Neural crest cell (in vitro differentiated cells): ENCODE measurements at places on chromosomes 3 and 15.
A peak's percentile ranks its signal among the peaks of the same experiment; 100 is the strongest.

GRCh38 chr3:134242649-134243617 lies 7.7 kb downstream of the RYK start:
- no peak overlapping the region for H3K4me3 ChIP-seq
- H3K4me1 ChIP-seq: peaks cover 43% of the 10 kb centered on the region
- peak overlapping the region; percentile 0 for H3K27ac ChIP-seq
- DNase-seq: no peak
- no peaks in the 10 kb centered on the region for H3K36me3 ChIP-seq
- no peaks in the 10 kb centered on the region for H3K27me3 ChIP-seq

DNA sequence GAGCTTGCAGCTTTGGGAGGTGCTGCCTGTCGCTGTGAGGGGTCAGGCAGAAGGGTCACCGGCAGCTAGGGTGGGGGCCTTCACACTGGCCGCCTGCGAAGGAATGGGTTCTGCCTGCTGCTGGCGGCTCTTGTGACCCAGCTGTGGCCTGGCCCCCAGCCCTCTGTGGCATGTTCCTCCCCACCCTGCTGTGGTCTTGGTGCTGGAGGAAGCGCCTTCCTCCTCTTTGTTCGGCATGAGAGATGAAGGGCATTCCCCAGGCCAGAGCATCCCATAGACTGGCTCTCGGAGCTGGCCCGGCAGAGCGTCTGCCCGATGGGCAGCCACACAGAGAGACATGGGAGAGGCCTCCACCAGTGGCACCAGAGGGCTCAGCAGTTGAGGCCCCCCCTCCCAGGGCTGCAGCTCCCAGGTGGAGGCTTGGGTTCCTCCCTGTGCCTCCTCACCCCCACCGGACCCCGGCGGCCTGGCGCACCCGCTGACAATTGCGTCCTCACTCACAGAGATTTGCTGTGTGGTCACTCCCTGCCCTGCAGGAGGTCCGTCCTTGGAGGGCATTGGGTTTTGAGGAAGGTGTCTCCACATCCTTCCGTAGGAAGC lies 162.2 kb downstream of the NSMCE3 start:
- no peaks in the 10 kb centered on the region for H3K4me1 ChIP-seq
- H3K27ac ChIP-seq: no peak overlapping the region
- no peak overlapping the region for H3K4me3 ChIP-seq
- H3K27me3 ChIP-seq: no peaks in the 10 kb centered on the region
- H3K36me3 ChIP-seq: peaks cover under 1% of the 10 kb centered on the region
- no peak for DNase-seq

- H3K27ac ChIP-seq: no peak overlapping the region
- peaks cover 21% of the 10 kb centered on the region for H3K4me1 ChIP-seq
- no peak overlapping the region for H3K4me3 ChIP-seq
Observed at GRCh38 chr3:130748981-130749380, 2.4 kb upstream of the PIK3R4 start.

GRCh38 chr3:48225587-48225986 lies 2.3 kb downstream of the CAMP start:
- no peaks in the 10 kb centered on the region for H3K36me3 ChIP-seq
- no peak for DNase-seq
- H3K27me3 ChIP-seq: peaks cover 4% of the 10 kb centered on the region
- no peak overlapping the region for H3K27ac ChIP-seq
- no peak overlapping the region for H3K4me3 ChIP-seq
